CD4-positive, alpha-beta T cell (primary cell): ENCODE measurements at places on chromosomes 3 and 15.
A peak's percentile ranks its signal among the peaks of the same experiment; 100 is the strongest.

GRCh38 chr15:74983725-74984231 lies 11.6 kb upstream of the SCAMP5 start:
- no peak for DNase-seq

GRCh38 chr15:54884312-54884711 lies 312.4 kb downstream of the RSL24D1 start:
- peak; percentile 2 for DNase-seq

- DNase-seq = no peak
Measured at GRCh38 chr3:76024640-76025039, 239.3 kb upstream of the ZNF717 start.

- DNase-seq = no peak
Measured at GRCh38 chr3:43640681-43641080, 18.9 kb upstream of the ANO10 start.

DNA sequence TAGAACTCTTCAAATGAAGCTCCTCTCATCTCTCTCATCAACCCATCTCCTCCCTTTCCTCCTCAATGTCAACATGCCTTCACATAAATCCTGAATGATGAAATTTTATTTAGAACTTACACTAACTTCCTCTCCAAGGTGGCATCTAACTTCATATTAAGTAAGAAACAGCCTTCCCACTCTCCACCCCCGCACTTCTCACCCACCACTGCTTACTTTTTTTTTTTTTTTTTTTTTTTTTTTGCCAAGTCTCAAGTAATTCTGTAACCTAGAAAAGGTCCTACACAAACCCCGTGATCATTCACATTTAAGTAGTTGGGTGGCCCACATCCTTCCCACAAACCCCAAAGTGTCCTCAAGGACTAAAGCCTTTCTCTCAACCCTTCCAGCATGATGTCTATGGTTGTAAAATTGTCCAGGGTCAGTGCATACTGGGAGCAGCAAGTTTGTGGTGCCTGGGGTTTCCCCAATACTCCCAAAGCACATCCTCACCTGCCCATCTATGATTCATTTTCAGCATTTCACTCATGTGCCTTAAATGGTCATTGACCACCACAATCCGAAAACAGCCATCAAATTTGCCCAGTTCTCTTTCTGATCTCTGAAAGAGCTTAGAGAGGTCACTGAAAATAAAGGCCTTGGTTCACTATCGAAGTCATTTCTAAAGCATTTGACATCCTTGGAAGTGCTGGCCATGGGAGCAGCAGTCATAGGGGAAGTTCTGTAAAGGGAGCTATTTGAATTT lies 47.2 kb downstream of the CD86 start:
- no peak for DNase-seq

- no peak for DNase-seq
Measured at GRCh38 chr3:149197669-149198068, 24.0 kb downstream of the CP start.

- no peak for DNase-seq
Measured at GRCh38 chr15:62165104-62165792, at the start of gene C2CD4B. Gene C2CD4B (minus strand): TSS chr15:62165285. CDS start chr15:62164984, 301 bp downstream.

- no peak for DNase-seq
Measured at GRCh38 chr3:132315851-132316250, 1.4 kb upstream of the ACP3 start.

DNA sequence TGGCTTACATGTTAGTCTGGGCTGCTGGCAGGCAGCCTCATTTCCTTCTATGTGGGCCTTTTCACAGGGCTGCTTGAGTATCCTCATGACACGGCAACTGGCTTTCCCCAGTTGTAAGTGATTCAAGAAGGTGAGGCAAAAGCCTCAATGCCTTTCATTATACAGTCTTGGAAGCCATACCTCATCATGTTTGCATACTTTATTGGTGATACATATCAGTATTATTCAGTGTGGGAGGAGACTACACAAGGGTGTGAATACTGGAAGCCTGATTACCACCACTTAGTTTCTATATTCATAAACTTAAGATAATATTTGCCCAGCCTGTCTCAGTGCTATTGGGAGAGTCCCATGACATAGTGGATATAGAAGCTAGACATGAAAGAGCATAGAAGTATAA lies 346.8 kb downstream of the SOX2 start:
- no peak for DNase-seq

DNA sequence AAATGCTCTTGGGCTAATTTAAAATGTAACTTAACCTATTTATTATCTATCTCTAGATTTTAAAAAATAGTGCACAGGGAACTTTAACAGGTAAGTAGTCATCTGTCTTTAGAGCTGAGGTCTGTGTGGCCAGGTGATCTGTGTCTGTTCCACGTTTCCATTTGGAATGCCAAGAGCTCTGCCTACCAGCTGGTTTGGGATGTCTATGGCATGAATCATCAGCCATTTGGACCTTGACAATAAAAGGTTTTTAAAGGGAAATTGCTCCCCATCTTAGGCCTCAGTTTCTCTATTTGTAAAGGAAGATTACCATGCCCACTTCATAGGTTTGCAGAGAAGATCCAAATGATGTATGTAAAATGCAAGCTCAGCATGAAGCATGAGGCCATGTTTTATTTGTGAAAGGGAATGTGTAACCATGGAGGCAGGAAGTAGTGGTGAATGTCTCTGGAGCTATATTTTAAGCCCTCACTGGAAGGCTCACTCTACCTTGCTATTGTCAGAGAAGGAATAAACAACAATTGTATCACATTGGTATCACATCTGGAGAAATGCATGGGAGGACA lies 548.1 kb upstream of the LMCD1 start:
- no peak for DNase-seq

DNA sequence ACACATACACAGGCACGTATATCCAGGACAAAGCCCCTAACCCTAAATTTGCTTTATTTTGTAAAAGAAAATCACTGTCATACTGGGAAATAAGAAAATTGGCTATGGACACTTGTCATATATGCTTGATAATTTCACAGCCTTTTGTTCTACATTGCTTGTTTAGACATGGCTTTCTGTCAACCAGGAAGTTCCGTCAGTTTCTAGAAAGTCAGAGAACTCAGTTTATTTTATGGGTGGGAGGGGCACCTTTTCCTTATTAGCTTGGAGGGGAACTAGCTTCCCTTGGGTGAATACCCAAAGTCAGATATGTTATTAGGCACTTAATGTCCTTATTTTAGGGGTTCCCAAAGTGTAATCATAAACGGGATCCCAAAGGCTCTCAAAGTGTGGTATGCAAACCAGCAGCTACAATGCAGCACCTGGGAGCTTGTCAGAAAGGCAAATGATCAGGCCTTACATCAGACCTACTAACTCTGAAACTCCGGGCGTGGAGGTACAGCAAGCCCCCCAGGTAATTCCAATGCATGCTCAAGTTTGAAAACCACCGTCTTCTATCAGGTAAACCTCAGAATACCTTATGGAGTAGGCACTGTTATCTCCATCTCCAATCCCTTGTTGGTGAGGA lies 50.1 kb downstream of the CADPS start:
- no peak for DNase-seq

- DNase-seq = no peak
Measured at GRCh38 chr15:47917881-47918280, 200.6 kb downstream of the SEMA6D start.

GRCh38 chr3:136018876-136019275 lies 53.3 kb downstream of the PPP2R3A start:
- no peak for DNase-seq

DNA sequence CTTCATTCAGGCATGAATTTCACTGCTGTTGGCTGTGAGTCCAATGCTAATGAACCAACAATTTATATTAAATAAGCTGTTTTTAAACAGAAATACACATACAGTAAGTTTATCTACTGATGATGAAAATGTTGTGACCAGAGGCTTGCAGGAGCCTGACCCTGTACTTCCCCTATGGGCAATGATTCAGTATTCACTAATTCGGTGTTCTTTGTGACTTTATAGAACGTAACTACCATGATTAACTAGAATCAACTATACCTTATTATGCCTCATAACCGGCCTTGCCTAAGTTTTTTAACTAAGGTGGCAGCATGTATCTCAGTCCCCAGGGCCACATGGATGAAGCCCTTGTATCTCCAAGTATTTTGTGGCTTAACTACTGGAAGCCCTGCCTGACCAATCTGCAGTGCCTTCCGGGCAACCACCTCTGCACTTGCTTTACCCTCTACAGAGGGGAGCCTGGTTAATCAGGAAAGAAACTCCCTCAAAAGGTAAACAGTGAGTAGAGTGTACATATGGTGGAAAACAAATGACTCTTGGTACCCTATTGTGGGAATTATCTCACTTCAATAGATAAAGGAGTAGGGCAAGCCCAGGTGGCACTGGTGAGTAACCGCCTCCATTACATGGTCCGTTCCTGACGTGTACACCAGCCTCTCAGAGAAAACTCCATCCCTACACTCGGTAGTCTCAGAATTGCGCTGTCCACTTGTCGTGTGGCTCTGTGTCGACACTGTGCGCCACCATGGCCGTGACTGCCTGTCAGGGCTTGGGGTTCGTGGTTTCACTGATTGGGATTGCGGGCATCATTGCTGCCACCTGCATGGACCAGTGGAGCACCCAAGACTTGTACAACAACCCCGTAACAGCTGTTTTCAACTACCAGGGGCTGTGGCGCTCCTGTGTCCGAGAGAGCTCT lies 11.6 kb upstream of the CLDN18 start:
- no peak for DNase-seq

DNA sequence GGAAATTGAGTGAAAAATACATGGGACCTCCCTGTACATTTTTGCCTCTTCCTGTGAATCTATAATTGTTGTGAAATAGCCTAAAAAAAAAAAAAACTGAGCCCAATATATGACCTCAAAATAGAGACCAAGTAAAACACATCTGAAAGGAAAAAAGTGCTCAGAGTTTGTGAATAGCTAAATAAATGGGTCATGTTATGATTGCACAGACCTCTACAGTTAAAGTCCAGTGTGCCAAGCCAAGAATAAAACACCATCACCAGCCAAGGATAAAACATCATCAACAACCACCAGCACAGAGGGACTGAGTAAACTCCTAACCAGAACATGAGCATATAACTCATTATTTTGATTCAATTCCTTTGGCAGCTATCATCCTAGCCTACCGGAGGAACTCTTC lies 115.6 kb upstream of the AGTR1 start:
- no peak for DNase-seq

- DNase-seq = no peak
Measured at GRCh38 chr15:36771826-36772225, 192.4 kb downstream of the CDIN1 start.

GRCh38 chr3:83034806-83035703 lies 1273.6 kb upstream of the GBE1 start:
- DNase-seq = no peak

DNA sequence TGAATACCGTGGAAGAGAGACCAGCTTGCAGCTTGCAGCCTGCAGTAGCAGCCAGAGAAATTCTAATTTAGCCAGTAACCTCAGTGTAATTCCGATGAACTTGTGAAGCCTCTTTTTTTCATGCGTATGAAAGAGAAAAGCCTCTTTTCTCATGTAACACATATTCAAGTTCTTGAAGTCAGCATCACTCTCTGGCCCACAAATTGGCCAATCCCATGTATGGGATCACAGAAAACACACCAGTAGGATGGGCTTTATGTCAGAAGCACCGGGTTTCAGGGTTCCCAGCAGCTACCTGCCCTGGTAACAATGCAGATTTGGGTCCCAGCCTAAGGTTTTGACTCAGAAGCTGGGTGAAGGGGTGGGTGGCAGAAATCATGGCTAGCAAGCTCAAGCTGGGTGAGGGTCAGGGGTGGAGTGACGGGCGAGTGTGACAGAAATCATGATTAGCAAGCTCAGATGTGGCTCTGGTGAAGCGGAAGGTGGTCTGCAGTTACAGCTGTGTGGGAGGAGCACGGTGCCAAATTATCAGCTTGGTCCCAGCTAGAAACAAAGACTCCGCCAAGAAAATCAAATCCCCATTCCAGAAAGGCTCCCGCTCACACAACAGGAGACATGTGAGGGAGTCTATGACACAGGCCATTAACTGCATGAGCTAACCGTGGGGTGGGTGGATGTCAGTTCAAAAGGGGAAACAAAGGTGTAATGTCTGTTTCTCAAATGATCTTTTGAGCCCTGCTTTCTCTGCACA lies 86.6 kb downstream of the SNRK start:
- DNase-seq = no peak

DNA sequence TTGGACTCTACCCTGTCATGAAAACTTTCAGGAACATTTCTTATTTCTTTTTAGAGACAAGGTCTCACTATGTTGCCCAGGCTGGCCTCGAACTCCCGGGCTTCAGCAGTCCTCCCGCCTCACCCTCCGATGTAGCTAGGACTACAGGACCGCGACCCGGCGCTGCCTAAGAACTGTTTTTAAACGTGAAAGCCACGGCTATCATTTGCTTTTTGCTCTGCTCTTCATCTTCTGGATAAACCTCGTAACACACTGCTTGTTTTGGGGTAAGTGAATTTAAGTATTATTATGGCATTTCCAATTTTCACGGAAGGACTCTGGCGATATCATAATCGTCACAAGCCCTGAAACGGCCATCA lies 14.3 kb upstream of the CCNL1 start:
- no peak for DNase-seq

DNA sequence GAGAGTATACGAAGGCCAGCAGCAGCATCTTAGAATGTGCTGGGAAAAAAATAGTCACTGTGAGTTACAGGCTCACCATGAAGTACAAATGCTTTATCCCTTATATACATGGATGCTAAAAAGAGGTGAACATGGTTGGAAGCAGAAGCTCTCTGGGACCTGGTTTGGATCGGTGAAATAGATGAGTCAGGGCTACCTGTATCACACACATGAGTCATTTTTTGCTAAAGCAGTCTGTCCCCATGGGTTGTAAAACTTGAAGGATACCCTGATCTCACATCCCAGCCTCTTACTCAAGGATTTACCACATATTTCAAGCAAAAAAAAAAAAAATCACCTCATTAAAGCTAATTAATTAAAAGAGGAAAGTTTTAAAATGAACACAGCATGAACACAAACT lies 6.9 kb upstream of the SERPINI2 start:
- no peak for DNase-seq

- no peak for DNase-seq
Measured at GRCh38 chr3:138964923-138965322, 17.9 kb downstream of the FOXL2NB start.

GRCh38 chr15:64807751-64808222 lies 17.7 kb downstream of the PIF1 start:
- DNase-seq = no peak

GRCh38 chr15:58703610-58704009 lies 45.9 kb downstream of the ADAM10 start:
- DNase-seq = no peak

- no peak for DNase-seq
Measured at GRCh38 chr15:77568973-77569728, 63.6 kb downstream of the LINGO1 start.

DNA sequence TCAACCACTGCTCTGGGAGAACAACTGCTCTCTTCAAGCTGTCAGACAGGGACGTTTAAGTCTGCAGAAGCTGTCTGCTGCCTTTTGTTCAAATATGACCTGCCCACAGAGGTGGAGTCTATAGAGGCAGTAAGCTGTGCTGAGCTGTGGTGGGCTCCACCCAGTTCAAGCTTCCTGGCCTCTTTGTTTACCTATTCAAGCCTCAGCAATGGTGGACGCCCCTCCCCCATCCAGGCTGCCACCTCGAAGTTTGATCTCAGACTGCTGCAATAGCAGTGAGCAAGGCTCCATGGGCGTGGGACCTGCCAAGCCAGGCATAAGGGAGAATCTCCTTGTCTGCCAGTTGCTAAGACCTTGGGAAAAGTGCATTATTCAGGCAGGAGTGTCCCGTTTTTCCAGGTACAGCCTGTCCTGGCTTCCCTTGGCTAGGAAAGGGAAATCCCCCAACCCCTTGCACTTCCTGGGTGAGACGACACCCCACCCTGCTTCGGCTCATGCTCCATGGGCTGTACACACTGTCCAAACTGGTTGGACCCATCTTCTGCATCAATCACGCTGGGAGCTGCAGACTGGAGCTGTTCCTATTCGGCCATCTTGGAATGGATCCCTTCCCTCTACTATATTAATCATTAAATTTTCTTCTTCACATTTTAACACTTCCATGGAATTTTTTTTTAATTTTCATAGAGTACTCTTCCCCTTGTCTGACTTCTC lies 167.0 kb upstream of the UBE2E2 start:
- peak; percentile 15 for DNase-seq
